ENCODE measurements at places on chromosomes 1 and 21. TPM values are rescaled to one million over a fixed set of nuclear protein-coding genes. Genes with fewer than 3 reads are reported as not detected.

Gene CACNA1E
- polyA plus RNA-seq, result 0.32 TPM

Gene FAM110D
- polyA plus RNA-seq, result 0.76 TPM

Gene TSSK3
- polyA plus RNA-seq, result 2.9 TPM

Gene HJV
- polyA plus RNA-seq, result 258 TPM

Gene CNR2
- polyA plus RNA-seq, result 0.06 TPM

DNA sequence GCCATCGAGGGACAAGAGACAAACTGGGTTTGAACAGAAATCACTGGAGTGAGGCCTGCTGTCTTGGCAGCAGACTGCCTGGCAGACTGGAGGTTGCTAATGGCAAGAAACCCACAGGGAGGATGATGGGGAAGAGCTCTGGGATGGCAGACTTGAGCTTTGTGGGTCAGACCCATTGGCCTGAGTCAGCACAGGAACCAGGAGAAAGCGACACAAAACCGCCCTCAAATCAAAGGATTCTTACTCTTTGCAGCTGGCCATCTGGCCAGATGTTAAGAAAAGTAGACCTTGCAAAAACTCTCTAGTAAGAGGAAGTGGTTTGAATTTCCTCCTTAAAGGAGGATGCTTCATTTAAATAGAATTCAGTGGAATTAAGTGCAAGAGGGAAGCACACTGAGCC lies 195.2 kb upstream of the JUN start:
- no peak for DNase-seq

GRCh38 chr1:21032741-21033140 lies 144.0 kb downstream of the EIF4G3 start:
- DNase-seq, result no peak

DNA sequence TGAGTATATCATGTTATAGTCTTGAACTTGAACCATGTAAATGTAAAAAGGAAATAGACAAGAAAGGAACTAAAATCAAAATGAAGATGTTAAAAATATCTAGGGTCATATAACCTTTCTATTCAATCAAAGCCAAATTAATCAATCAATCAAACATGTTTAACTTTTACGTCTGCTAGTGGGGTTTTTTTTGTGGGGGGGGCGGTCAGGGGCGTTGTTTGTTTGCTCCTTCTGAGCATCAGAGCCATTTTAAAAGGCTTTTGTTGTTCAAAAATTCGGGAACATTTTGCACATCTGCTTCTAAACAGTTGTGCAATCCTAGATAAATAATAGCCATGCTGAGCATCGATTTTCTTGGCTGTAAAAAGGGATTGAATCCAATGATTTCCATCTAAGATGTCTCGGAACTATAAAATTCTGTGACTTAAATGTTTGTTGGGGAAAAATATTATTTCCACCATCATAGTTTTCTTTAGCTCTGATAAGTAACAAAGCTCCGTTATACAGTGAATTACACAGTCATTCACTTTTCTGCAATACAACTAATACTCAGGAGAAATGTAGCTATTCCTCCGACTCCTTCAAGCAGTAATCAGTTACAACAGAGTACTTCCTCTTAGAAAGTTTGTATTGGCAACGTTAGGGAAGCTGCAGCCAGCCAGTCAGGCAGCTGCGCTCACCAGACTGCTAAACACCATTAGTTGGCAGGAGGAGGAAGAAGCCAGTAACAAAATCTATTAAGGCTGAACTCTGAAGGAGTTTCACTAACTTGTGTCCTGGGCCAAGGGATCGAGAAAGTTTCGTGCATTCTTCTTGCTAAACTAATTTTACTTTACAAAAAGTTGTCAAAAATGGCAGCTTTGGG lies 2.2 kb downstream of the SPATA6 start:
- no peak for DNase-seq

- DNase-seq, result no peak
Measured at GRCh38 chr1:233919786-233920185, 15.3 kb downstream of the SLC35F3 start.

GRCh38 chr1:80891871-80892270 lies 908.9 kb upstream of the ADGRL2 start:
- DNase-seq, result no peak

GRCh38 chr1:44361478-44361877 lies 6.4 kb upstream of the ERI3 start:
- DNase-seq, result no peak

DNA sequence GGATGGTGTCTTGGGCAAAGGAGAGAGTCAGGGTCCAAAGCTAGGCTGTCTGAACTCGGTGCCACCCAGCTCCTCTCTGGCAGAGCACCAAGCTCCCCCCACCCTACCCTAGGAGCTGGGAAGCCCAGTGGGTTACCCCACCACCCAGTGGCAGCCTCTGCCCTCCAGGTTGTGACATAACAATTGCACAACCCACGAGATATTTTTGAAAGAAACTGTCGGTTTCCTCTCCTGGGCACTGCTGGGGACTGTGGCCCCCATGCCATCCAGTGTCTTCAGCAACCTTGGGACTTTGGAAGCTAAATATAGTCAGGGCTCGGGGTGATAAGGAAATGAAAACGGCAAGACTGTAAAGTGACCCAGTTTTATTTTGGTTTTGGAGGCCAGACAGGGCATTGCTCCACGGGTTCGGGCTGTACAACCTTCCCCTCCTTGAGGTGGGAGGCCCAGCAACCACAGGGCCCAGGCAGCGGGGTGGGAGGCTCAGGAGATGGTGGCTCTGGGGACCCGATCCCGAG lies 1.4 kb downstream of the CITED4 start:
- no peak for DNase-seq

DNA sequence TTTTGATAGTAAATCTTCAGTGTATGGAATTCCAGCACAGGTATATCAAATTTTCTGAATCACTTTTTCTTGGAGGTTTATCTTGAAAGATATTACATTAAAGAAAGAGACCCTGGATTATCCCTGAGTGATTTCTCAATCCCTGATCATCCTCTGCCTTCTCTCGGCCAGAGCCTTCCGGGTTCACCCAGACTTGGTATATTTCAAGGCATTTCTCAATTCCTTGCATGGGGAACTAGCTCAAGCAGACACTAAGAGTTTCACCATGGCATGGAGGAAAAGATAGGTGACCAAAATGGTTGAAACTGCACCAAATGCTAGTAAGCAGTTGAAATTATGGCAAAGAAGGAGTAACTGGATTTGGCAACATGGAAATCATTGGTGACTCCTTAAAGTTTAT lies 5.7 kb downstream of the VAMP4 start:
- no peak for DNase-seq

GRCh38 chr1:2073382-2074230 lies 23.4 kb downstream of the PRKCZ start:
- DNase-seq, result peak; percentile 32

- no peak for DNase-seq
Measured at GRCh38 chr1:117541003-117541402, 64.8 kb upstream of the TENT5C start.

GRCh38 chr21:44749759-44750674 lies 38.6 kb upstream of the TSPEAR start:
- no peak for DNase-seq

- no peak for DNase-seq
Measured at GRCh38 chr1:242006976-242007375, 8.1 kb upstream of the MAP1LC3C start.

- DNase-seq, result no peak
Measured at GRCh38 chr1:66546047-66546810, 12.3 kb downstream of the SGIP1 start.

DNA sequence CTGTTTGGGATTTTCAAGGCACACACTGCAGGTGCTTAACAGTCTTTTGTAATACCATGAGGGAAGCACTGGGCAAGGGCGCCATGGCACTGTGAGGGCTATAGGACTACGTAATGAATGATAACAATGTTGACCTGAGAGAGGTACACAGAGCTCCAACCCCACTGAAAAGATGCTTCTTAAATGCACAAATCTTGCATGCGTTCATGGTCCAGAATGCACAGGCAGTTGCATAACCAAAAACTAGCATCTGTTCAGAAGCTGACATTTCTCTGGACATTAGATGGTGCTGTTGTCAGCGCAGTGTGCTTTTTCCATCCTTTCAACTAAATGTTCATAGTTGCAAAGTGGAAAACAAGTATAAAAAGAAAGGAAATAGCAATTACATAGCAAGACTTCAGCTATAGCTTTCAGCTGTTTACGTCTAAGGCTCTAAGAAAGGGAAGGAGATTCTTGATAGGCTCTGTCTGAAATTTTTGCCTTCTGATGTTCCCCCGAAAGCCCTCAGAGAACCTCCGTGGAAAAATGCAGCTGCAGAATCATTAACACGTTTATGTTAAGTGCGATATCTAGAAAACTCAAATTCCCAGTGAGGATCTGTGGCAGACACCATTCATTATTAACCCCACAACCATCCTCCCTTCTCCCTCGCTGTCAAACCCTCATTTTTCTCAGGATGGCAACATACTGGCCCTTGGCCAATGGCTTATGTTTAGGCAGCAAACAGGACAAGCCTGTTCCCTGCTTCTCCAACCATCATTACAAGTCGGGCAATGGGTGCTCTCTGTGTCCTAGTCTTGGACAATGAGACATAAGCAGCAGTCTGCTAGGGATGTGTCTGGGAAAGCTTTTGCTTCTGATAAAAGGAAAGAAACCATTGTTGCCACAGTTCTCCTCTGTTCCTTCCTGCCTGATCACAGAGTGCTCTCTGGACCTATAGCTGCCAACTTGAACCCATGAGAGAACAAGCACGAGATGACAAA lies 8.2 kb upstream of the TARBP1 start:
- no peak for DNase-seq

DNA sequence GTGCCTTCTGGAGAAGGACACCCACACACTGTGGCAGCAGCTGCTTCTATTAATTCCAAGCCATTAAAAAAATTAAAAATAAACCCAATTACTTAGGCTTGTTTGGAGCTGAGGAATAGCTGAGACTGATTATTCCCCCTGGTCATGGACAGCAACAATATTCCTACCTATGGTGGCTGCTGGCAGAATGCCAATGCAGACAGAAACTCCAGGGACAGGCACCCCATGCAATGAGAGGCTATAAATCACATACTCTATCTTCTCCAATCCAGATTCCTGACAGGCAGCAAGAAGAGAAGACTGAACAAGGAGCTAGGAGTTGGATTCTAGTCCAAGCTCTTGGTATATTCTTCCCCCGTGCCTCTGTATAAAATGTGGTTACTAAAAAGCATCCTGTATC lies 275.4 kb upstream of the BEND5 start:
- no peak for DNase-seq

- no peak for DNase-seq
Measured at GRCh38 chr1:23625459-23625858, 66.1 kb upstream of the RPL11 start.

DNA sequence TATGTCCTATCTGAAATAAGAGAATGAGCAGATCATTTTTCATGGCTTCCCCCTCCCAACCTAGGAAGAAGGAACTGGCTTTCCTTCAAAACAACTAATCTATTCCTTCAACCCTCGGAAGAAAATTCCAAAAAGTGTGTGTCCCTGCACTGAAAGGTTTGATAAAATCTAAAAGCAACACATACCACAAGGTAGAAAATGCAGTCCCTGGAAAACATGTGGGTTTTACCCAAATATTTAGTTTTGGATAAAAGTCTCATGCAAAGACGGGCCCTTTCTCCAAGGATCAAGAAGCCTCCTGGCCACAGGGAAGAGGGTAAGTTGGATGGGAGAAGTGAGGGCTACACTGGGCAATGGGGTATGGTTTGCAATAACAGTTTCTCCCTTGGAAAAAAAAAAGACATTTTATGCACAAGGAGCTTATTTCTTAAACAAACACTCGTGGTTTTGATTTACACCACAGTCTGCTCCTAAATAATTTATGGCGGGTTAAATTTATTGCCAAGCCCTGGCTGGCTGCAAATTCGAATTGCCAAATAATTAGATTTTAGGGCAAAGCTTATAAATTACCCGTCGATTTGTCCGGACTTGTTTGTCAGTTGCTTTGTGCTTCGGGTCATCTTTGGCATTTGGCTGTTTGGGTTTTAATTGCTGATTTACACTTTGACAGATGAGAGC lies 28.9 kb downstream of the ERI3 start:
- no peak for DNase-seq

DNA sequence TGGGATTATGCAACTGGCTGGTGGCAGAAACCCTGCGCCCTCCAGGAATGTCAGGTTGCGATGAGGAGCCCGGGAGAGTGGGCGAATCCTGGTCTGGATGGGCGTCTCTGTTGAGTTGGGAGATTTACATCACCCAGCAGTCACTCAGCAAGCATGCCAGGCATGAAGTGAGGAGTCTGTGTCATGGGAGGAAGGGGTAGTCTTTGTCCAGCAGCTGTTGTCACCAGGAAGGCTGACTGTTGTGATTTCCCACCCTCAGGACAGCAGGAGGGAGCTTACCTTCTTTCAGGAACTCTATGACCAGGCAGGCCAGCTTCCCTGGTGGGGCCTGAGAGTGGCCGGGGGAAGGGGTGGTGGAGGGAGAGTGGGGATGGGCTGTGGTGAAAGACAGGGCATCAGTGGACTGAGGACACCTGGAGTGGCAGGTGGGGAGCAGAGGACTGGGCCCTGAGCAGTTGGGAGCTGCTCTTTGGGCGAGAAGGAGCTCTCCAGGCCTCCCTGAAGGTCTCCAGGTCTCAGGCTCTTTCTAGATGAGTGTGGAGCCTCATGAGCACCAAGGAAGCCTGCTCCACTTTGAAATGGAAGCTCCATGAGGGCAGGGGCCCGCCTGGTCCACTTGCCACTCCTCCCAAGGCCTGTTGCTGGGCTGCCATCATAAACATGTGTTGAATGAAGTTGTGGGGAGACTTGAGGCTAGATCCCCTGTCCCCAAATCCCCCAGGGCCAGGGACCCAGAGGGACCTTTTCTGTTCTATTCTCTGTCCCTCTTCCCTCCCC lies 21.3 kb upstream of the PKP1 start:
- no peak for DNase-seq

DNA sequence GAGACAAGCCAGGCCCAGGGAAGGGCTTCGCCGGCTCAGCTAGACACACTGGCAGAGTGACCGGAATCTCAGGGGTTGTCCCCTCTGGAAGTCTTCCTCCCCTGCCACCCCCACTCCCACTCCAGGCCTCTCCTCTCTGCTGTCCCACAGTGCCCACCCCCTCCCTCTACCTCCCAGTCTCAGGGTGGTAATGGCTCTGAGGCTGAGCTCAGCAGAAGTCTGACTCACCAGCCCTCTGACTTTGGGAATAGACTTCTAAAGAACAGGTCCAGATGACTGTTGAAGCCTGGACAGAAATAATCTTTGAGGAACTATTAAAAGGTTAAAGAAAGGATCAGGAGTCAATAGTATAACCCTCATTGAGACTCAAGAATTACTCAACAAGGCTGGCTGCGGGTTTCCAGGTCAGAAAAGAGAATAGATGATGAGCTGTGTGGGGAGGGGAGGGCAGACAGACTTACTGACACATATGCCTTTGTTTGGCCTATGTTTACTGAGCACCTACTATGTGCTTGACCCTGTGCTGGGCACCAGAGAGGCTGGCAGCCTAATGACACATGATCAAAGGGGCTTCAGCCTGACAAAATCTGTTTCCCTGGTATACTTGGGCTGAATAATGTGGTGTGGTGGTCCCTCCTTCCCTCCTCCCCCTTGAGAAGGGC lies 8.2 kb downstream of the HCRTR1 start:
- DNase-seq, result no peak

Data from forelimb muscle (tissue), 1 donor.